ENCODE measurements at places on chromosomes 2 and 18.

GRCh38 chr2:100778637-100779450 lies 41.1 kb upstream of the NPAS2 start:
- DNase-seq = no peak

- DNase-seq = no peak
Observed at GRCh38 chr2:84991404-84992160, 20.6 kb downstream of the KCMF1 start.

DNA sequence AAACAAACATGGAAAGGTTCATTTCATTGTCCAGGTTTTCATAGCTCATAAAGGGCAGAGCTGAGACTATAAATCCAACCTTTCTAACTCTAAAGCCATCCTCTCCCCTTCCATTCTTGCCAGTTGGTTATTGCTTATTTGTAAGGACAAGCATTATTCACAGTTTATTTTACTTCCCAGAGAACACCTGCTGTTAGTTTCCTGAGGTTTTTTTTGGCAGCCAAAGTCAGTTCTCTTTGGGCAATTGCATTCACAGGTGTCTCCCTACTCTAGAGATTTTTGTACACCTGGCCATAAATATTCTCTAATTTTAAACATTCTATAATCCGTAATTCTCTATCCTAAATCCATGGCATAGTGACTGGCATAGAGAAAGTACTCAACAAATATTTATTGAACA lies 87.3 kb upstream of the SPHKAP start:
- DNase-seq = no peak

DNA sequence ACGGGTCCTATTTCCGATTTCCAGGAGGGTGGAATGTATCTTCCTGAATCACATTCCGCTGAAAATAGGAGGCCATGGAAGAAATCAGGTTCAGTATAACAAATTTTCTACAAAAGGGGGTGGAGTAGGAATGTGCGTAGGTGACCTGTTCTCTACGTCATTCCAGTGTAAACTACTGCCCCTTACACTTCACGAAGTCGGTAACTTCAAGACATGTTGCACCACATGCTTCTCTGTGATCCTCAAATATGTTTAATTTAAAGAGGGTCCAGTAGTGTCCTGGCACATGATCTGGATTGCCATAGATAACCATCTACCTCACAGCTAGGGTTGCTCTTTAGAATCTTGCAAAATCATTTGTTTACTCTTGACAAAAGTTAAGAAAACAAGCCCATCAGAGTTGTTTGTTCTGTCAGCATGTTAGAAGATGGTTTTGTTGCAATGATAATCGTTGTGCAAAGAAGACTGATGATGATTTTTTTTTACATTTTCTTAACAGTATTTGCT lies 7.5 kb upstream of the CPS1 start:
- DNase-seq = no peak

DNA sequence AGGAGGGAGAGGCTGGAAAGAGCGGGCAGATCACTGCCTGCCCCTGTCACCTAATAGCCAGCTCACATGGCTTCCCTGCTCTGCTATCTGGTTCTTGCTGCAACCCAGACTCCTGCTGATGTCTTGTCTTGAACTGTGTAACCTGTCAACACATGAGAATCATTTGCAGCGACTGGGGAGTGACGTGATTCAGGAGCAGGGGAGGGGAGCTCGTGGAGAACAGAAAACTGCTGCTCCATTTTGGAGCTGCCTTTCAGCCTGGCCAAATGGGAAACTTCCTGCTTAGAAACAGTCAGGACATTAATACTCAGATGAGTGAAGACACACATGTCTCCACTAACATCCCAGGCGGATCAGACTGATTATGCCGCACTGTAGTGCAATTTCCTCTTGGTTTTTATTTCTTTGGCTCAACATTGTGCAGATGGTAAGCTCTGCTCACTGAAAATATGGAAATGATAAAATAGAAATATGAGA lies 38.1 kb downstream of the RPL37A start:
- DNase-seq = no peak

- no peak for DNase-seq
Observed at GRCh38 chr2:190867212-190867611, 13.4 kb upstream of the GLS start.

- DNase-seq = no peak
Observed at GRCh38 chr18:57025540-57025939, 121.3 kb upstream of the BOD1L2 start.

GRCh38 chr2:55061523-55062344 lies 11.5 kb upstream of the RTN4 start:
- DNase-seq = no peak

DNA sequence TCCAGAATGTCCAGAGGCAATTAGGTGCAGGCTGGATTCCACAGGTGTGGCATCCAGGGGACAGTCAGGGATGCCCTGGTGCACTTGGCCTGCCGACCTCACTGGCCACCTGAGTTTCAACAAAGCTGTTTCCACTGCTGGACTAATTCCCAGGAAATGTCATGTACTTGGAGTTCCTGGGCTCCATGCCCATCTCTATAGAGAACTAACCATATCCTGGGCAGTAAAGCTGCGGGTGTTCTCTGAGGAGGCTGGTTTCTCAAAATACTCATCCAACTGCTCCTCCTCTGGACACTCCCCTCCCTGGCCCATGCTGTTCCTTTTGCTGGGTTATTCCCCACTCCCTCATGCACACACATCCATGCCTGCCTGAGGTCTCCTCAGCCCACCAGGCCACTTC lies 161.9 kb upstream of the SKOR2 start:
- DNase-seq = no peak

- DNase-seq = no peak
Observed at GRCh38 chr2:64915510-64915900, 73.7 kb upstream of the SLC1A4 start.

DNA sequence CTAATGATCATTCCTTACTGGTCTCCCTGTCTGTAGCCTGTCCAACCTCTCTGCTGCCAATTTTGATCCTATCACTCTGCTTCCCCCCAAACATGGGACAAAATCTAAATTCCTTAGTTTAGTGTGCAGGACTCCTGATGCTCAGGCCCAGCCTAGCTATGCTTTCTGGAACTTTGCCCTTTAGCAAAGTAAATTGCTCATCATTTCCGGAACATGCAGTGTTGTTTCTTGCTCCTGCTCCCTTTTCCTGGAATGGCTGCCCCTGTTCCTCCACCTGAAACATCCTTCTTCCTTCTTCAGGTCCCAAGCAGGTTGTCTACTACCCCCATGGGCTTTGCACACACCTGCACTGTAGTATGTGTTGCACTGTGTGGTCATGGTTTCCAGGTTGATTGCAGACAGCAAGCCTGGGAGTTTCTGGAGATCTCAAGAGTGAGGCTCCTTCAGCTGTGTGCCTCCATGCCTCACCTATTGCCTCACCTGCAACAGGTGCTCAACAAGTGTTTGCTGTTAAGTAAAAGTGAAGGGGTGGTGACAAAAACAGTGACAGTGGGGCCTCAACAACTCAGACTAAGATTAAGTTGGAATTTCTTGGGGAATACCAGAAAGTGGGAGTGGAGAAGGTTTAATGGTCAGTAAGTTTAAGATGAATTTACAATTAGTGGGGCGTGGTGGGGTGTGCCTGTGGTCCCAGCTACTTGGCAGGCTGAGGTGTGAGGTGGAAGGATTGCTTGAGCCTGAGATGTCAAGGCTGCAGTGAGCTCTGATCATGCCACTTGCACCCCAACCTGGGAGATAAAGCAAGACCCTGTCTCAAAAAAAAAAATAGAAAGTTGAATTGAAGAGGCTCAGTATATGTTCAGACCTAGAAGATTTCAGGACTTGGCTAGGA lies 120.0 kb downstream of the DNAH6 start:
- DNase-seq = no peak

DNA sequence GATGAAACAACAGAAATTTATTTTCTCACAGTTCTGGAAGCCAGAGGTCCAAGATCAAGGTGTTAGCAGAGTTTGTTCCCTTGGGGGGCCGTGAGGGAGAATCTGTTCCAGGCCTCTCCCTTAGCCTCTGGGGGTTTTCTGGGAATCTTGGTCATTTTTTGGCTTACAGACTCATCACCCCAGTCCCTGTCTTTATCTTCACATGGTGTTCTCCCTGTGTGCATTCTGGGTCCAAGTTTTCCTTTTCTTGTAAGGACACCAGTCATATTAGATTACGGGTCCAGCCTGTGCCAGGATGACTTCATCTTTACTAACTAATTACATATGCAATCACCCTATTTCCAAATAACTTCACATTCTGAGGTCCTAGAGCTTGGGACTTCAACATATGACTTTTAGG lies 292.5 kb upstream of the TRIB2 start:
- no peak for DNase-seq

- DNase-seq = no peak
Observed at GRCh38 chr18:28086670-28087552, 90.0 kb downstream of the CDH2 start.

GRCh38 chr2:269356-270030 lies 4.7 kb downstream of the ACP1 start:
- DNase-seq = no peak

DNA sequence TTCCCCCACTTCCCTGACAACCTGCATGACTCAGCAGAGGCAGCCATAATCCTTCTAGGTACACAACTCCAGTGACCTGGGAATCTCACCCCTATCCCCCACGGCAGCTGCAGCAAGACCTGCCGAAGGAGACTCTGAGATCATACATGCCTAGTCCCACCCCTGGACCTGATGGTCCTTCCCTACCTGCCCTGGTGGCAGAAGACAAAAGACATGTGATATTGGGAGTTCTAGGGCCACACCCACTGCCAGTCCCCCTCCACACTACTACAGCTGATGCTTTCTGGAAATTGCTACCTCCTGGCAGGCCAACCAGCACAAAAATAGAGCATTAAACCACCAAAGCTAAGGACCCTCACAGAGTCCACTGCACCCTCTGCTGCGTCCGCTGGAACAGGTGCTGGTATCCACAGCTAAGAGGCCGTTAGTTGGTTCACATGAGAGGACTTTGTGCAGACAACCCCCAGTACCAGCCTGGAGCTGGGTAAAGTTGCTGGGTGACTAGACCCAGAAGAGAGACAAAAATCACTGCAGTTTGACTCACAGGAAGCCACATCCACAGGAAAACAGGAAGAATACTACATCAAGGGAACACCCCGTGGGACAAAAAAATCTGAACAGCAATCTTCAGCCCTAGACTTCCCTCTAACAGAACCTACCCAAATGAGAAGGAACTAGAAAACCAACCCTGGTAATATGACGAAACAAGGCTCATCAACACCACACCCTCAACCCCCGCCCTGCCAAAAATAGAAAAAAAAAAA lies 12.5 kb downstream of the MARCO start:
- DNase-seq = no peak

- no peak for DNase-seq
Observed at GRCh38 chr2:240449764-240450531, 14.5 kb downstream of the GPC1 start.

DNA sequence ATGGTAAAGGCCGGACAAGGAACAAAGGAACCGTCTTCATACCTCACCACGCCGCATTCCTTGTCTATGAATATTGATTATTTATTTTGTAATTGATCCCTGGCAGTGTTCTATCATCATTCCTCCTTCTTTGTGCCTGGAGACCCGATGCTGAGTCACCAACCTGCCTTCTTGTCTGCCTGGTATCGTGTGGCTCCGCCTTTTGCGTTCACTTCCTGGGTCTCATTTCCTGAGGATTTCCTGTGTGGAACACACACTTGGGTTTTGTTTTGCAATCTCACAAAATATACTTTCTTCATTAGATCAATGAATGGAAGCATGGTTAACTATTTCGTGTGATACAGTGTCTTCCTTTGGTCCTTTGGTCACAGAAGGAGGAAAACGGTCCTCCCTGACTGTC lies 95.5 kb upstream of the SNTG2 start:
- DNase-seq = no peak

DNA sequence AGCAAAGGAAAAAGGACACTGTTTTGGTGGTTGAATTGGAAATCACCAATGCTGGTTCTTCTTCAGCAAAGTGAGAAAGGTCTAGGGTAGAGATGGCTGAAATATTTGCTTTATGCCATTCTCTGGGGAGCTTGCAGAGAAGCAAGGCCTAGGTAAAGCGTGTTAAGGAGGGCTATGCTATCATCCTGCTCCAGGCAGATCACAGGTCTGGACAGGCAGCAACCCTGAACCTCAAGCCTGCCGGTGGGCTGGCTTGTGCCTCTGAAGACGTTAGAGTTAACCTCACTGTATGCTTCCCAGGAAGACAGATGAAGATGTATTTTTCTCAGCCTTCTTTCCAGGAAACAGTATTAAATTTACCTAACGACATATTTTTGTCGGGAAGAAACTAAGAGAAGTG lies 138.5 kb upstream of the LYPD6 start:
- no peak for DNase-seq

DNA sequence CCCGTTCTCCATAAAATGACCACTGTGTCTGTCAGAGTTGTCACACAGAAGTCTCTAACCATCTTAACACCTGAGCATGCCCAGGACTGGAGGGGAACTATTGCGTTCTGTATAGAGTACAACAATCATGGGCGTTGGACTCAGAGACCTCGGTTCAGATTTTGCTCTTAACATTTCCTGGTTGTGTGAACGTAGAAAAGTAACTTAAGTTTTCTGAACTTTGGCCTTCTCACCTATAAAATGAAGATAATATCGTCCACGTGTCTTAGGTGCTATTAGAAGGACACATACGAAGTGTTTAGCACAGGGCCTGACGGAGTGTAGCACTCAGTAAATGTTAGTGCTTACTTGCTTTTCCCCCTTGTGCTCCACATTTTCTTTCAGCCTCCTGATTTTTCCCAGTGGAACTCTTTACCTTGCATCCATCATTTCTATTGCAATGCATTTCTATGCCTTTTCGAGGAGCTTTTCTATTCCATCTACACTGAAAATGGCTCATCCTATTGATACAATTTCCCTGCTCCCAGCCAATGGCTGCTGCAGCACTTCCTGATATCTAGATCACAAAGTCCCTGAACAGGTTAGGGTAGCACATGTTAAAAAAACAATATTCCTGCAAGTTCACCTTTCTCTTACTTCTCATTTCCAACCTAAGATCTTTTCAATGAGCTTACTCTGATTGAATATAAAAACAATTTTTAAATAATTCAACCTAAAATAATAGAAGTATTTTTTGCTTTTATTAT lies 22.7 kb downstream of the DPP10 start:
- DNase-seq = no peak

GRCh38 chr2:128365217-128365905 lies 46.7 kb upstream of the HS6ST1 start:
- DNase-seq = no peak

GRCh38 chr2:212005085-212005671 lies 533.4 kb downstream of the ERBB4 start:
- DNase-seq = no peak

- no peak for DNase-seq
Observed at GRCh38 chr2:96308248-96308647, 2.9 kb upstream of the SNRNP200 start.
